ENCODE measurements at places on chromosomes 3 and 15.

GRCh38 chr3:42491881-42492507 lies 10.4 kb upstream of the VIPR1 start:
- no peak overlapping the region for H3K4me3 ChIP-seq
- no peak for DNase-seq
- no peak overlapping the region for H3K27ac ChIP-seq
- H3K27me3 ChIP-seq = peaks cover 4% of the 10 kb centered on the region
- H3K36me3 ChIP-seq = no peaks in the 10 kb centered on the region

GRCh38 chr15:101499863-101500713 lies 10.6 kb upstream of the PCSK6 start:
- no peaks in the 10 kb centered on the region for H3K4me1 ChIP-seq
- no peak overlapping the region for H3K27ac ChIP-seq
- no peaks in the 10 kb centered on the region for H3K36me3 ChIP-seq
- H3K4me3 ChIP-seq = no peak overlapping the region

DNA sequence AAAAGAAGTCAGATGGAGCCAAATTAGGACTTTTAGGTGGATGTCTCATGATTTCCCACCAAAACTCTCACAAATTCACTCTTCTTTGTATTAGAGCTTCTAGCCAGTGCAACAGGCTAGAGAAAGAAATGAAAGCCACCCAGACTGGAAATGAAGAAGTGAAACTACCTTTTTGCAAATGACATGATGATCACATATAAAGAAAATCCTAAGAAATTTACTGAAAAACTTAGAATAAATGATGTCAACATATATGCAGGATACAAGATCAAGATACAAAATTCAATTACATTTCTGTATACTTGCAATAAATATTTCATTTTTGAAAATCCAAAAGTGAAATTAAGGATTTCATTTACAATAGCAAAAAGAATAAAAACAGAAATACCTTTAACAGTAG lies 110.8 kb downstream of the LRIG1 start:
- H3K4me3 ChIP-seq = no peak overlapping the region
- H3K27ac ChIP-seq = no peak overlapping the region
- H3K27me3 ChIP-seq = peaks cover 6% of the 10 kb centered on the region

- DNase-seq = no peak
- H3K27me3 ChIP-seq = peaks cover 5% of the 10 kb centered on the region
- no peak overlapping the region for H3K4me3 ChIP-seq
- no peak overlapping the region for H3K27ac ChIP-seq
- H3K36me3 ChIP-seq = no peaks in the 10 kb centered on the region
- H3K4me1 ChIP-seq = no peaks in the 10 kb centered on the region
Observed at GRCh38 chr3:60086811-60087210, 1037.0 kb upstream of the CFAP20DC start.

DNA sequence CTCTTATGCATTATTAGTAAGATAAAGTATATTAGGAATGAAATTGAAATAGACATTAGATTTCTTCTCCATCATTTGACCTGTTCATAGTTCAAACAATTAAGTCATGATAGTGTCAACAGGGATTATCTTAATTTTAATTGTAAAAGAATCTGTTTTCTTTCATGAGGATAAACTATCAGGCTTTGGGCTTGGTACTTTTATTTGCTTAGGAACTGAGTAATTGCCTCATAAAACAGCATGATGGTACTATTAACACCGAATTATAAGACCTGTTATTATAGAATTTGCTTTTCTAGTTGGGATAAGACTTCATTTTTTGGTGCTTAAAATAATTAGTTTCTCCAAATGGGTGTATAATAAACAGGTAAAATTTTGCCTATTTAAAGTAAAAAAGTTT lies 71.8 kb downstream of the FNDC3B start:
- peaks cover 4% of the 10 kb centered on the region for H3K27me3 ChIP-seq
- no peak for DNase-seq
- H3K36me3 ChIP-seq = peaks cover 41% of the 10 kb centered on the region
- no peak overlapping the region for H3K27ac ChIP-seq
- H3K4me3 ChIP-seq = no peak overlapping the region

DNA sequence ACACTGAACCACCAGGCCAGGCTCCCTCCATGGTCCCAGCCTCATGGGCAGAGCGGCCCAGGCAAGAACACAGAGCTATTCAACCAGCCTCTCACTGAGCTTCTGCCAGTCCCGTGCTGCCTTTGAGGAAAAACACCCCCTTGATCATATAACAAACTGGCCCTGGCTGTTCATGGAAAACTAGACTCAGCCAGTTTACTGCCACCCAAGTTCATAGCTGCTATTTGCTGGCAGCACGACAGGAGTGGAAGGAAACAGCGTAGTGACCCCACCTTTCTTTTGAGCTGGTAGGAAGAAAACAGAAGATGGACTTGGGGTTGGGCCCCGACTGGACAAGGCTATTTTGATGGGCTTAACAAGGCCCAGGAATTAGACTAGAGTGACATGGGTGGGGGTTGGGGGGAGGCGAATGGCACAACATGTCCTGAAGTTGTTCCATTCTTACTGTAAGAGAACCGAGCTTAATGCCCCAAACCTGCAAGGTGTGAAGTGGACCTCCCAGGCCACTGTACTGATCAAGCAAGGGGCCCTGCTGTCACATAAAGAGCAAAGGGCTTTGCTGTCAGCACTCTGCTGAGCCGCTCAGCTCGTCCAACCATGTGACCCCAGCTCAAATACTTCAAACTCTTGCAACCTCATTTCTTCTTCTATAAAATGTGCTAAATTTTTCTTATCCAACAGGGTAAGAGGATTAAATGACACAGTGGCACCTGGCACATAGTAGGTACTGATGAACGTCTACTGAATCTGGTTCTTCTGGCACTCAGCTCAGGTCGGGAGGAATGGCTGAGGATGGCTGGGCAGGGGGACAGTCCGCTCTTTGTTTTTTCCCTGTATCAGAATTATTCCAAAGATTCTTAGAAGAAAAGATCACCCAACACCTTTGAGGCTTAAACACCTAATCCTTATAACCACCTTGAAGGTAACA lies 1.6 kb downstream of the FBXL22 start:
- H3K27ac ChIP-seq = no peak overlapping the region
- peaks cover 15% of the 10 kb centered on the region for H3K36me3 ChIP-seq
- H3K4me1 ChIP-seq = peaks cover 39% of the 10 kb centered on the region
- H3K4me3 ChIP-seq = peak overlapping the region; percentile 12

GRCh38 chr3:118526758-118527513 lies 507.7 kb downstream of the IGSF11 start:
- H3K27me3 ChIP-seq = peaks cover 5% of the 10 kb centered on the region
- H3K36me3 ChIP-seq = no peaks in the 10 kb centered on the region
- no peak overlapping the region for H3K4me3 ChIP-seq
- DNase-seq = no peak
- no peaks in the 10 kb centered on the region for H3K4me1 ChIP-seq

GRCh38 chr3:67418426-67419217 lies 235.8 kb downstream of the SUCLG2 start:
- H3K36me3 ChIP-seq = no peaks in the 10 kb centered on the region
- H3K27me3 ChIP-seq = no peaks in the 10 kb centered on the region
- H3K4me3 ChIP-seq = no peak overlapping the region
- H3K4me1 ChIP-seq = peaks cover 3% of the 10 kb centered on the region

- H3K36me3 ChIP-seq = no peaks in the 10 kb centered on the region
- no peak overlapping the region for H3K27ac ChIP-seq
- no peak for DNase-seq
Observed at GRCh38 chr3:149227591-149228268, 6.1 kb upstream of the CP start.

DNA sequence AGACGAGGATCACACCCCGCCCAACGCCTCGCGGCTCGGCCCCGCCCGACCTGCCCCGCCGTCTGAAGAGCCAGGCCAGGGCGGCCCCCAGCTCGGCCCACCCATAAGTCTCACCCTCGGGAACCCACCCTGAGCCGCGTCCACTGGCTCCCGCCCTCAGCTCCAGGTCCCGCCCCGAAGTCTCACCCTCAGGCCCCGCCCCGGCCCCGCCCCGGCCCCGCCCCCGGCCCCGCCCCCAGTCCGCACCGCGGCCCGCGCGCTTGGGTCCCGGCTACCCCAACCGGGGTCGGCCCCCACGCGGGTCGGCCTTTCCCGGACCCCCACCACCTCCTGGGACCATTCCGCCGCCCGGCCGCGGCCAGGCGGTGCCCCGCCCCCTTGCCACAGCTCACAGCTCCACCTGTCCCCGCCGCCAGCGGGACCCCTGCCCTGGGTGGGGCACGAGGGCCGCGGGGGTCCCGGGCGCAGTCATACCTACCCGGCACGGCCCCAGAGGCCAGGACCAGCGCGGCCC lies 489 bp downstream of the CSPG5 start:
- peaks cover 21% of the 10 kb centered on the region for H3K27me3 ChIP-seq
- no peaks in the 10 kb centered on the region for H3K4me1 ChIP-seq
- DNase-seq = peak; percentile 28
- H3K36me3 ChIP-seq = peaks cover 10% of the 10 kb centered on the region

DNA sequence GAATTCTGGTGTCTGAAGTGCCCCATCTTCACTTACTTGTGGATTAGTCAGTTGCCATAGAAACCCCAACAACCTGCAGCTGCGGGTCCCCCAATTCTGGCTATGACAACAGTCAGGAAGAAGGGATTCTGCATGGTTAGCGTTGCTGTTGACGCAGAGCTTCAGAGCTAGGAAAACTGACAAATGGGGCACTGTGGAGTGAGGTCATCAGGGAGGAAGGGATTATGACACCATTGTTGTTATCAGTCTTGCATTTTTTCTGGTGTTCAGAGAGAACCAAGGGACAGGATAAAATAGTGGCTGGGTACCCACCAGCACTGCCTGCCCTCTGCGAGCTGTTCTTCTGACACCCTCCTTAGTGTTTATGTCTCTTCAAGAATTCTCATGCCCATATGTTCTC lies 367.7 kb upstream of the ARRDC4 start:
- no peak overlapping the region for H3K4me3 ChIP-seq
- peaks cover under 1% of the 10 kb centered on the region for H3K27me3 ChIP-seq
- peaks cover 6% of the 10 kb centered on the region for H3K4me1 ChIP-seq
- no peak for DNase-seq
- no peak overlapping the region for H3K27ac ChIP-seq

DNA sequence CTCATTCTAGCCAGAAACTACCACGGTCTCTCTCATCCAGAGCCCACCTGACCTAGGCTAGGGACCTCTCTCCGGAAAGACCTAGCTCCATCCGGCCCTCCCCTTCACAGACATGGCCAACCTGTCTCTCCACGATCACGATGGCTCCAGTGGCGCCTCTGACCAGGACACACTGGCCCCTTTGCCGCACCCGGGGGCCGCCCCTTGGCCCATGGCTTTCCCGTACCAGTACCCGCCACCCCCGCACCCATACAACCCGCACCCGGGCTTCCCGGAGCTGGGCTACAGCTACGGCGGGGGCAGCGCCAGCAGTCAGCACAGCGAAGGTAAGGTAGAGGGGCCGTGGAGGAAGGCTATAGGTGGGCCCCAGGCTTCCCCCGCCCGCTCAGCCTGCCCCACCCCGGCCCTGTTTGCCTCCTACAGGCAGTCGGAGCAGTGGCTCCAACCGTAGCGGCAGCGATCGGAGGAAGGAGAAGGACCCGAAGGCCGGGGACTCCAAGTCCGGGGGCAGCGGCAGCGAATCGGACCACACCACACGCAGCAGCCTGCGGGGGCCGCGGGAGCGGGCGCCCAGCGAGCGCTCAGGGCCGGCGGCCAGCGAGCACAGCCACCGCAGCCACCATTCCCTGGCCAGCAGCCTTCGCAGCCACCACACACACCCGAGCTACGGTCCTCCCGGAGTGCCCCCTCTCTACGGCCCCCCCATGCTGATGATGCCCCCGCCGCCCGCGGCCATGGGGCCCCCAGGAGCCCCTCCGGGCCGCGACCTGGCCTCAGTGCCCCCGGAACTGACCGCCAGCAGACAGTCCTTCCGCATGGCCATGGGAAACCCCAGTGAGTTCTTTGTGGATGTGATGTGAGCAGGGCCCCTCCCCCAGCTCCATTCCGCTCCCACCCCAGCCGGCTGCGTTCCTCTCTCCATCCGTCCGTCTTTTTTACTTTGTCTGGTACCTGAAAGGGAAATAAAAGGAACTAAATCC lies 4.5 kb upstream of the AP2M1 start:
- H3K27ac ChIP-seq = no peak overlapping the region
- peaks cover 4% of the 10 kb centered on the region for H3K4me1 ChIP-seq
- H3K27me3 ChIP-seq = peaks cover 18% of the 10 kb centered on the region
- no peak overlapping the region for H3K4me3 ChIP-seq
- peaks cover 52% of the 10 kb centered on the region for H3K36me3 ChIP-seq

Data from endothelial cell (in vitro differentiated cells).